Effector memory CD4-positive, alpha-beta T cell (primary cell): ENCODE measurements at places on chromosomes 16 and 17.

DNA sequence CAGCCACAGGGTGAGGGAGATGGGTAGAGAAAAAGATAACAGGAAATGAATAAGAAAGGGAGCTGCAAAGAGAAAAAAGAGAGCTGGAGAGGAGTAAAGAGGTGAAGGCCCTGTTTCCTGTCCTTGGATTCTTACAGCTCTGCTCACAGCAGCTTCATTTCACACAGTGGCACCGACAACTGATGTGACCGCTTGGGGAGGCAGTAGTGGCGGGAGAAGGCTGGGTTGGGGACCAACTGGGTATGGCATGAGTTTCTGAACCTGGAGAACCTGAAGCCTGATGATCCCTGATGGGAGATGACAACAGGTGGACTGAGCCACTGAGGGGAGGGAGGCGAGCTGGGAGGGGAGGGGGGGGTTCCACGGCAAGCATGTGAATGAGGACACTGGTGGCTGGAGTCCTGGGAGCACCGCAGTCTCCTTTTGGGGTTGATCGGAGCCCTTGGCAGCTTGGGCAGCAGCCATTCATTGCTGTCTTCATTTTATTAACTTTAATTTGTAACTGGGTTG is 34.3 kb upstream of the TOB1 start:
- DNase-seq, result no peak

- no peak for DNase-seq
Observed at GRCh38 chr17:64067657-64068056, 47.2 kb upstream of the ICAM2 start.

DNA sequence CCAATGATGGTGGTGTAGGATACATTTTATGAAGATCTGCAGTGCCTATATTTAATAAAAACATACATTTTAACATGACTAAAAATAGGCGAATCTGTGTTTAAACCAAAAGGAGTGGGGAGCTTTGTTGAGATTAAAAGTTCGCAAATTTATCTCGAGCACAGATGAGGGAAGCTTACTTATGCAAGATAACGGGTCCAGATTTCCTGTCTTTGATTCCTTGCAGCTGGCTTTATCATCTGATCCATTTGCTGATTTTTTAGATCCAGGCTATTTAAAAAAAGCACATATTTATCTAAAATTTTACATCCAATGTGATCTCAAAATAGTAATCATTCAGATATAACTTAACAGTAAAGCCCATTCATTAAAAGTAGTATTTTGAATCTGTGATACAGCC is 57.0 kb upstream of the INTS2 start:
- no peak for DNase-seq

DNA sequence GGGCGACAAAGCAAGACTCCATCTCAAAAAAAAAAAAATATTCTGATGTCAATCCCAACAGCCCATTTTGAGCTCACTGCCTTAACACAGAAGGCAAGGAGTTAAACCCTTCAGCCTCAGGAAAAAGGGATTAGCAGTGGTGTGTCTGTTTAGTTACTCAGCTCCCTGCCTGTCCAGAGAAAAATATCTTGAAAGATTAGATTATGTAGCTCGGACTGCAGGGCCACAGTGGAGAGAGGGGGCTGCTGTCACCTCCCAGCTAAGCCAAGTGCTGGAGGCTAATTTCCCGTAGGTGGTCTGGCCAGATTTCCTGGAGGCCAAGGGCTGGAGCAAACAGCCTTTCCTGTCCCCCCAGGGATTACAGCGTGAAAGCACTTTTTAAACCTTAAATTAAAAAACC is 50.3 kb downstream of the C16orf95 start:
- no peak for DNase-seq

GRCh38 chr16:88498576-88499208 is 45.6 kb downstream of the ZFPM1 start:
- DNase-seq, result no peak

GRCh38 chr17:34451313-34451712 is 88.3 kb upstream of the CCL1 start:
- DNase-seq, result no peak

GRCh38 chr16:17424771-17425170 is 46.0 kb downstream of the XYLT1 start:
- DNase-seq, result no peak

GRCh38 chr16:22372882-22373661 is 1.3 kb downstream of the CDR2 start:
- no peak for DNase-seq

- DNase-seq, result no peak
Observed at GRCh38 chr16:19415918-19416317, 1.8 kb upstream of the TMC5 start.

DNA sequence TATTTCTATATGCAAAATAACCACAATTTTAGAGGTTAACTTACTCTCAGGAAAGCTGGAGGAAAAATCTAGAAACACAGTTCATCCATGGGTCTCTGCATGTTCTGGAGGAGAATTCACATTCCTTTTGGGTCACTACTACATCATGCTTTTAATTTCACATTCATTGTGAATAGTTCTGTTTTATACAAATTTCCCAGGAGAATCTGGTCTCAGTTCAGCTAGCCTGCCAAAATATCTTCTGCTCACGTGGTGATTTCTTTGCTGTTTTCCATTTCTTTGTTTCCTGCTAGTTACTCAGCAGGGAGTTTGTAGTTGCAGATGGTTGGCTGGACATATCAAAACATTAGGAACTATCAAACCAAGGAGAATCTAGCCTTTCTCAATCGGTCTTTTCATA is at the start of gene ABCA9:
ABCA9 (minus strand) TSS at position 106 of the 400 bp plus-strand sequence. CDS start 9,801 bp downstream, outside the sequence.
- DNase-seq, result no peak

DNA sequence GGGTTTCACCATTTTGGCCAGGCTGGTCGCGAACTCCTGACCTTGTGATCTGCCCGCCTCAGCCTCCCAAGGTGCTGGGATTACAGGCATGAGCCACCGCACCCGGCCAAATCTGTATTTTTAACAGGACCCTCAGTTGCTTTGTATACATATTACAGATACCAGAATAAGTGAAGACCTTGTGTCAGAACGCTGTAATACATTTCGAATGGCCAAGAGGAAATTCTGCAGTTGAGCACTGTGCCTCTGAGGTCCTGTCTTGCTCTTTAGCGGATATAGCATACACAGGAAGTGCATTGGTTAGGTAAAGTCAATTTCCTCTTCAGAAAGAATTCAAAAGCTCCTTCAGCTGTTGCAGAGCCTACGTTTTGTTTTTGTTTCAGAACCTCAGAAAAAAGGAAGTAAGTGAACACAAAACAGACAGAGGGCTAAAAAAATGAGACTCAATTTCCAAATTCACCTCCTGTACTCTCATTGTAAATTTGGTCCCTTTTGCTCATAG is 15.7 kb downstream of the CRLF3 start:
- no peak for DNase-seq

DNA sequence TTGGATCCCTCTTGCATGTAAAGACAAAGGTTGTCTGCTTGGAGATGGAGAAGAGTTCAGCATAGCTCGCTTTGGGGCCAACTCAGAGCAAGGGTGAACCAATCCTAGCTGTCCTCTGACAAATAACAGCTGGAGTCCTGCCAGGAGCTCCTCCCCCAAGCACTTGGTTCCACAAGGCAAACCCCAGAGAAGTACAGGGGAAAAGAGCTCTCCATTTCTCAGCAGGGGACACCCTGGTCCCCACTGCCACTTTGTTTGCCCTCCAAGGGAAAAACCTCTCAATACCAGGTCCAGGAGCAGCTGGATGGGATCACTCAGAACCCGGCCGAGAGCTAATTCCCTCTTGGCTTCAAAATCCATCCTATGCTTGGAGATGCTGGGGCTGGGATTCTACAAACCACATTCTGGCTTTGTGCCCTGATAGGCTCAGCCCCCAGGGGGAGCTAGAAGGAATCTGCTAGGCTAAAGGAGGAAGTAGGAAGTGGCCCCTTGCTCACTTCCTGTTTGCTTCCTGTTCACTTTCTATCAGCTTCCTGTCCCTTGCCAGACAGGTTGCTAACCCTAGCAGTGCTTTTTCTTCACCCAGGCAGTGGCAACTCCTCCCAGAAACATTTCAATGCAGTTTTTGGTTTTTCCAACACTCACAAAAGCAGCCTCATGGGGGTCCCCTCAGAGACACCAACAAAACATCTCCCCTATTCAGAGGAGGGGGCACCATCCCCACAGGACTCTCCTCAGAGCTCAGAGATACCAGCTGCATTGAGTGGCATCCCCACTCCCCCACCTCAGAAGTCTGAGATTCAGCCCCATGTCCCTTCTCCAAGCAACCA is 30.7 kb downstream of the CDRT4 start:
- DNase-seq, result no peak

DNA sequence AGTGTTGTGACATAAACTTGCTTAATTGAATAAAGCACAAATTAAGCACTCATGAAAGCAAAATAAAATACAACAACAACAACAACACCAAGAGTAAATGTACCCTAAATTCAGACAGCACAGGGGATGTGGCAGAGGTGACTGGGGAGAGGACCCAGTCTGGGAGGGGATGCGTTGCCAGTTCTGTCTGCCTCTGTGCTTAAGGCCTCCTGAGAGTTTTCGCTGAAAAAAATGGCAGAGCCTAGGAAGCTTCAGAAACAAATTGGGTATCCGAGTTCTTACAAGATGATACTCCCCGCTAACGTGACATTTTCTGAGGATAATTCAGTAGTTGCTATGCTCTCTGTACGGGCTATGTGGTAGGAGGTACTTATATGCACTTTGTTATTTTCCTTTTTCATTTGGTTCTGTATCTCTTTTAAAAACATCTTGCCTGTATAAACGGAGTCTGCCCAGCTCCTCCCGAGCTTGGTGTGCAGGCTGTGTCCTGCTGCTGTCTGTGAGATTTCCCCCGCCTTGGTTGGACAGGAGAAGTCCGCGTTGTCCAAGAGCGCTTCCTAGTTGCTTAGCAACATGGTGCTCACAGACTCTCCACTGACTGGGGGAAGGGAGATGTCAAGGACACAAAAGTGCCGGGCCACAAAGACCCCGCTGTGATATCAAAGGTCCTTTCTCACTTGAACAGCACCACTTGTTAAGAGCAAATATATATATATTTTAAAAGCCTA is 134.2 kb upstream of the CPHXL start:
- DNase-seq, result no peak

DNA sequence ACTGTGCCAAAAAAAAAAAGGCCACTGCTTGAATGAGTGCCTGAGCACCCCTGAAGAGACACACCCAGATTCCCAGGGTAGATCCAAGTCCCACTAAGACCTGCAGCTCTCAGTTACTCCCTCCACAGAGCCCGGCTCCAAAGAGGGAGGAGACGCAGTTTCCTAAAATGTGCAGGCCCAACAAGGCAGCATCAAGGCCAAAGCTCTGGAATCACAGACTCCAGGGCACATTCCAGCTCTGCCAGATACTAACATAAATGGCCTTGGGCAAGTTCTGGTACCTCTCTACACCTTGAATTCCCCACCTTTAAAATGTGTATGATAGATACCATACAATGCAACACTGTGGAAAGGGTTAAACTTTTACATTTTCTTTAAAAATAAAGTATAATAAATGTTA is 57.0 kb downstream of the GAS7 start:
- no peak for DNase-seq

DNA sequence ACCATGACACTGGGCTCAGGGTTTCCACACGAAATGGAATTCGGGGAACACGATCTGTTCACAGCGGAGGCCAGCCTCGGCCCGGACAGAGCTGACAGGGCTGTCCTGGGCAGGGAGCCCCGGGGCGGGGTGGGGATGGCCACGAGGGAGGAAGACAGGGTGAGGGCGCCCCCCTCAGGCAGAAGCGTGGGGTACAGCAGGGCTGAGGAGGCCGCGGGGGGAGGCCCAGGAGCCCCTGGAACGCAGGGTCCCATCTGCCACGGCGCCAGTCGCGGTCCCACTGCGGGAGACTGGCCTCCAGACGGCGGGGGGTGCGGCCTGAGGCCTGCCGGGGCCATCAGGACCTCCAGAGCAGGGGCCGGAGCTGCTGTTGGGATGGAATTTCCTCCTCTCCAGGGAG is 75.9 kb downstream of the LMF1 start:
- DNase-seq, result no peak

GRCh38 chr17:63685041-63685440 is 14.9 kb downstream of the LIMD2 start:
- no peak for DNase-seq

DNA sequence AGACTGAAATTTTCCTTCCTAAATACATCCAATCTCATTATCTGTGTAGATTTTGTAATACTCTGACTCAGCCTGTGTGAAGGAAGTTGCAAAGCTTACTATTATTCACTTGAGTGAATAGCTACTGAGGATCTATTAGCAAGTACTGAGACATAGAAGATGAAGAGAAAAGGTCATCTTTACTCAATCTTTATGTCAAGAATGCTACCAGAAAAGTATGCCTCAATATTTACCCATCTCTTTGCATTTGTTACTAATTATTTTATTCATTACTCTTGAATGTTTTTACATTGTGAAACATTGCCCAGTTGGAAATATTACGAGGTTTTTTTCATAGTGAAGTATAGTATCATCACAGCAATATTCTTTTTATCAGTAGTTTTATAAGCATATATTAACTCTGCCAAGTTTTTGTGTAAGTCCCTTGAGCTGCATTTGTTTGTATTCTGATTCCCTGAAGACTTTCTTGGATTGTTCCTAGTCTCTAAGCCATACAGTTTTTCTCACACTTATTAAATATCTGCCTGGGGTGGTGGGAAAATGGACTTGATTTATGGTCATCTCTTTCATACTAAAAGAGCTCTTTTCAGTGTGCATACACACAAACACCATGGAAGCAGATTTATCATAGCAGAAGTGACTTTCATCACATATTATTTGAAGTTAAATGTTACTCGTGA is 110.4 kb downstream of the MRTFB start:
- no peak for DNase-seq

DNA sequence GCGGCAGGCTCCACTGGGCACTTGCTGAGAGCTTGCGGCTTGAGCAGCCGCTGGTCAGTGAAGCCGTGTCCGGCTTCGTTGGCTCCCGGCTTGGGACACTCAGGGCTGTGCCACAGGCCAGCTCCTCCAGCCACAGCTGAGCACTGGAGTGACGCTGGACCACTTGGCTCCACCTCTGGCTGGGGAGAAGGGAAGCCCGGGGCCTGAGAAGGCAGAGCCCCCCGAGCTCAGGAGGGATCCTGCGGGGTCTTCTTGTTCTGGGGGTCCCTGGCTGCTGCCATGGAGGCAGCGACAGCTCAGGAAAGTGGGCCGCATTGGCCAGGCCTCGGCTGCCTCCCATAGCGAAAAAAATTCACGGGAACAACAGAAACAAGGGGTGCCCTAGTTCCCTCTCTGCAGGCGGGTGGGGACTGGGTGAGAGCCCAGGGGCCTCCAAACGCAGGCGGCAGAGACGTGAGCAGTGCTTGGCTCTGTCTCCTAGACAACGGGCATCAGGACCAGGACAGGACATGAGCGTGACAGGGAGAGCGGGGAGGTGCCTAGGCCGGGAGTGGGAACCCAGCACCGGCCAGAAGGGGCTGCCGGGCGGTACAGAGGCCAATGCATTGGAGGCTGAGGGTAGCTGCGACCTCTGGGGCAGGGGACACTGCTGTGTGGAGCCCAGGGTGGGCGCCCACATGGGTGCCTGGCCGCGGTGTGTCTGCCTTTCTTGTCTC is 37.7 kb downstream of the SLC7A5 start:
- no peak for DNase-seq

- DNase-seq, result no peak
Observed at GRCh38 chr16:80938004-80938878, 68.4 kb downstream of the CMC2 start.

- DNase-seq, result no peak
Observed at GRCh38 chr16:67163999-67164558, 466 bp upstream of the HSF4 start.
